Heart right ventricle (tissue), 16 donors: ENCODE measurements at places on chromosomes 1 and 21. TPM values are rescaled to one million over a fixed set of nuclear protein-coding genes. Genes with fewer than 3 reads are reported as not detected.

TMEM82 gene
- not detected for polyA plus RNA-seq

RNU1-4 gene
- not detected for polyA plus RNA-seq

DNA sequence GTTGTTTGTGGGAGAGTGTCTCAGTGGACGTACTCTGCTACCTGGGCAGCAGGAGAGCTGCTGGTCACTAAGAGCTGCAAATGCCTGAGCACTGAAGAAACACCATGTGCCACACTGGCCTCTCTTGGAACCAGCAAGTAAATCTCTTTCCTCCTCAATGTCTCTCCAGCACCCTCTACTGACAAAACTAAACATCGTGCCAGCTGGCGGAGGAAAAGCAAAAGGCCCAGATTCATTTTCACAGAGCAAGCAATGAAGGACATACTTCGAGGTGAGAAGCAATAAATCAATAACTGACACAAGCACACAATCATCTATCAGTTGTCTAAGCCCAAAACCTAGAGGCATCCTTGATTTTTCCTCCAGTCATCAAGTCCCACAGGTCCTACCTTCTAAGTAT, 78.1 kb downstream of the RERE start:
- DNase-seq, result no peak

PRRX1 gene
- 25.6 TPM for polyA plus RNA-seq

DNA sequence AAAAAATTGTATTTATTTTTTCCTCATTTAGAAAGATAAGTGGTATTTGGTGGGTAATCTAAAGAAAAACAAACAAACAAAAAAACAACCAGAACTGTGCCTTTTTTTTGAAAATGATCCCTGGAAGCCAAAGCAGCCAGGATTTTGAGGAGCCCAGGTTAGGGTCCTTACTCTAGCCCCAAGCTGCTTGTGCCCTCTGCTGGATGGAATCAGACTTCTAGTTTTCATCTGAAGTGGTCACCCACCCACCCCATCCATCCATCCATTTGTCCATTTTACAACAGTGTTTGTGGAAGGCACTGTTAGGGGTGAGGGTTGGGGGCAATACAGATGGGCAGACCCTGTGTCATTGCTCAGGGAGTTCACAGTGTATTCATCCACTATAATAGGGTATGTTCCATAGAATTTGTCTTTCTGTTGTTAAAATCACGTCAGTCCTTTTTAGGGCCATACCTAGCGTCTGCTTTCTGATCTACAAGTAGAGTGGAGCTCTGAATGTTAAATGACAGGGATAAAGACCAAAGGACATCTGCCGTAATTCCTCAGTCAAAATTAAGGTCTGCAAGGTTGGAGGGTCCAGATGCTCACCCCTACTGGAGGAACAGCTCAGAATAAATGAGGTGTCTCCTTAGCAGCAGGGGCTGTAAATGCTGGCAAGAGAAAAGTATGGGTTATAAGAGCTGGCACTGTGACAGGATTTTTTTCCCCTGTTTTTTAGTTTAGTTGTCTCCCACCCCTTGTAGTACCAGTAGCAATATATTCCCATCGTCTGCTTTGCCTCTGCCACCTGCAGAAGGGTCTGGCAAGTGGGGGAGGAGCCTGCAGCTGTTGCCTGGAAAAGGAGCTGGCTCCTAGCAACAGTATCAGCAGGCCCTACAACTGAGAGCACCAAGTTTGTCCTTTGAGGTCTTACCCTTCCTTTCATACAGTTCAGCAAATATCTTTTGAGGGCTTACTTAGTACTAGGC, 3.2 kb downstream of the LRRC42 start:
- no peak for DNase-seq

DNA sequence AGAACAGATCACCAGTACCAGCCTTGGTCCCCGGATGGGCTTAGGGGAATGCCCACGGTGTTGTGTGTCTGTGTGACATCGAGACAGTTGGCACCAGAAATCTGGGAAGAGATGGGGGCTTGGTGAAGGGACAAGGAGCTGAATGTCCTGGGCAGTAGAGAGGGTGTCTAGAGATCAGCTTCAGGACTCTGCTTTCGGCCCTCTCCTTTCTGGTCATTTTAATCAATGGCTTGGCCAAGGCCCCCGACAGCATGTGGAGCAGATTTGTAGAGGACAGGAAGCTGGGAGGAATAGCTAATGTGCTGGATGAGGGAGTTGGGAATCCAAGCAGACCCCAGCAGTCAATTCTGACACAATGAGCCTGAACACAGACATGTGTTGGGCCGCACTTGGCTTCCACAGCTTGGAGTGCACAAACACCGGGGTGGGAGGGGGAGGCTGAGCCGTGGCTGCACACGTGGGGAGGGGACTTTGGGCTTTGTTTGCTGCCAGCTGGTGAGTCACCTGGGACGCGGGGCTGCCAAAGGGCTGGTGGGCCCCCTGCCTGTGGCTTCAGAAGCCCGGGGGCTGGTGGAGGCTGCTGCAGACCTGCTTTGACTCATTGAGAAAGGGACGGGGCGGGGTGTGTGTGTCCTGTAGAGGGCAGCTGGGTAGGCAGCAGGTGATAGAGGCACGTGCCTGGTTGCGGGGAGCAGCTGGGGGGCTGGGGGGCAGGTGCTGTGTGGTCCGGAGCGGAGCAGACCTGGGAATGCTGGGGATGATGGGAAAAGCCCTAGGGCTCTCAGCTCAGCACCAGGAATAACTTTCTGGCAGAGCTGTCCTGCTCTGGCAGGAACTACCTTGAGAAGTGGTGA, 20.9 kb downstream of the SLC1A7 start:
- DNase-seq, result peak; percentile 62

- DNase-seq, result no peak
Measured at GRCh38 chr1:101073836-101074235, 48.3 kb upstream of the DPH5 start.

- peak; percentile 74 for DNase-seq
Measured at GRCh38 chr1:156118177-156118868, 3.8 kb downstream of the LMNA start.

- no peak for DNase-seq
Measured at GRCh38 chr21:31557421-31558188, 101.9 kb upstream of the SOD1 start.

- peak; percentile 13 for DNase-seq
Measured at GRCh38 chr1:115134231-115134630, 44.9 kb upstream of the TSPAN2 start.
